HCT116 (cell line): ENCODE measurements at places on chromosomes 7 and 10. TPM values are rescaled to one million over a fixed set of nuclear protein-coding genes. Genes with fewer than 3 reads are reported as not detected.

DNA sequence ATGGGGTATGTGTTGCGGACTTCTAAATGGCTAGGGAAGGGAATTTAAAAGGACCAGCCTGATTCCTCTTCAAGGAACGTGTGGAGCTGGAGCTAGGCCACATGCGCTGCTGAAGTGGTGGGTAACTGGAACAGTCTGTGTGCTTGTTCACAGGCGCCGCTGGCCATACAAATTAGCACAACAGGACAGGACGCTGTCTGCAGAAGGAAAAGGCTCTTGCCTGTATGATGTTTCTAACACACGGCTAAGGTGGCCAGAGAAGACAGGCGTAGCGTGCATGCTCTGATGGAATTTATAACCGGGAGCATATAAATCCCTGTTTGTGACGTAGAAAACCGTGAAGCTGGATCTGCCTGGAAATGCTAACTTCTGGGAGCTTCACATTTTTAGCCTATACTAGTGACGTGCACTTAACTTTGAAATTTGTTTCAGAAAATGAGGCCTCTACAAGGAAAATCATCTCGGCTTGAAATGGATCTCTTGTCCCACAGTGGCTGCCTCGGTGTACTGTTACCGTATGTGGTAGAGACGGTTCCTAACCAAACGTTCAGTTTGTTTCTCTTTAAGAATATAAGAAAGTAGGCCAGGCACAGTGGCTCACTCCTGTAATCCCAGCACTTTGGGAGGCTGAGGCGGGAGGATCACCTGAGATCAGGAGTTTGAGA, 569.4 kb downstream of the PTPRN2 start:
- H3K27me3 ChIP-seq: no peaks in the 10 kb centered on the region
- no peak overlapping the region for H3K4me3 ChIP-seq
- H3K36me3 ChIP-seq: no peaks in the 10 kb centered on the region
- no peak overlapping the region for H3K27ac ChIP-seq
- H3K4me1 ChIP-seq: no peaks in the 10 kb centered on the region

DNA sequence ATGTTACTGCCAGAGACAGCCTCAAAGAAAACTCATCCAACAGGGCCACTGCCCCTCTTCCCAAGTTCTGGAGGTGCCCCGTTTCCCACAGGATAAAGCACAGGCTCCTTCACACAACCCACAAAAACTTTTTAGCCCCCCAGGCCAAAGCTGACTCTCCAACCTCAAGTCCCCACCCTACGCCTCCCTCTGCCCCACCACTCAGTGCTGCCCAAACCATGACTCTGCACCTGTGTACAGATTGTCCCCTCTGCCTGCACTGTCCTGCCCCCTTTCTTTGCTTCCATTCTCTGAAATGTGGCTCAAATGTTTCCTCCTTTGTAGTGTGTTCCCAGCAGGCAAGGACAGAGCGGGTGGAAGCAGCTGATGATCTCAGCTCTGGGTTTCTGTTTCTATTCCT, 284.0 kb downstream of the GRID1 start:
- no peak for DNase-seq
- H3K36me3 ChIP-seq: no peaks in the 10 kb centered on the region
- peaks cover 24% of the 10 kb centered on the region for H3K4me1 ChIP-seq
- no peak overlapping the region for H3K27ac ChIP-seq

- H3K27ac ChIP-seq: no peak overlapping the region
- H3K27me3 ChIP-seq: no peaks in the 10 kb centered on the region
- H3K4me3 ChIP-seq: no peak overlapping the region
- DNase-seq: peak; percentile 6
- no peaks in the 10 kb centered on the region for H3K4me1 ChIP-seq
Measured at GRCh38 chr10:101397140-101397539, 43.2 kb downstream of the BTRC start.

DNA sequence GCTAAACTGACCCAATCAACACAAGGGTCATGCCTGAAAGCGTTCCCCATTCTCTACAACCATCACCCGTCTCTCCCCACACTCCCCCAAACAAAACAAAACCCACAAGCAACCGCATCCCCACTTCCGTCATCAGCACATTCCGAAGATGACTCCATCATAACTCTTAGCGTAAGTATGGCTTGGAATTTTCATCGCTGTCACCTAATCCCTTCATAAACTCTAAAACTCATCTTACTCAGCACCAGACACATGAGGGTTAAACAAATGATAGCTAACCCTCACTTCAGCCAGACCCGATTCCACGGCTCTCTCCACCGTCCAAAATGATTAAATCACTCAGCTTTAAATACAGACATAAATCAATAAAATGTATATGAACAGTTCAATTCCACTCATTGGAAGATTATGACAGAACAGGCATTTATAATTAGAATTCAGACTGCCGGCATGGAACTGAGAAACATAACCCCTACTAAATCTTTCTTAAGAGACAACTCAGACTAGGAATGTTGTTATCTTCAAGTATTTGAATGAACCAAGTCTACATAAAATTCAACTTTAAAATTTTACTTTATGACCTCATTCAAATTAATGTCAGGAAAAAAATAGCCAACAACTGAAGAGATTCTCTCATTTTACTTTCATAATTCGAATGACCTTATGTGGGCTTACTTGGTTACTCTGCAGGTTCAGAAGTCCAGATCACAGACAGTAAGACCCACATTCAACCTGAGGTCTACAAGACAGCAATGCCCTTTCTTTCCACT, 215.9 kb downstream of the PARD3 start:
- no peaks in the 10 kb centered on the region for H3K4me1 ChIP-seq
- H3K27me3 ChIP-seq: no peaks in the 10 kb centered on the region
- no peak overlapping the region for H3K27ac ChIP-seq
- DNase-seq: no peak
- H3K4me3 ChIP-seq: no peak overlapping the region
- H3K36me3 ChIP-seq: no peaks in the 10 kb centered on the region

- no peaks in the 10 kb centered on the region for H3K27me3 ChIP-seq
- no peak for DNase-seq
- H3K36me3 ChIP-seq: no peaks in the 10 kb centered on the region
Measured at GRCh38 chr7:47666164-47666862, 84.4 kb upstream of the TNS3 start.

GRCh38 chr7:140304191-140304799, 94.0 kb downstream of the SLC37A3 start:
- no peaks in the 10 kb centered on the region for H3K36me3 ChIP-seq
- no peak for DNase-seq
- H3K27ac ChIP-seq: no peak overlapping the region
- H3K27me3 ChIP-seq: no peaks in the 10 kb centered on the region
- H3K4me3 ChIP-seq: no peak overlapping the region
- no peaks in the 10 kb centered on the region for H3K4me1 ChIP-seq

- no peaks in the 10 kb centered on the region for H3K27me3 ChIP-seq
- peak overlapping the region; percentile 32 for H3K4me3 ChIP-seq
- no peak for DNase-seq
- no peak overlapping the region; the same call in 1 of the 2 replicates for H3K27ac ChIP-seq
Measured at GRCh38 chr7:155206318-155207020, 91.2 kb upstream of the INSIG1 start.

DNA sequence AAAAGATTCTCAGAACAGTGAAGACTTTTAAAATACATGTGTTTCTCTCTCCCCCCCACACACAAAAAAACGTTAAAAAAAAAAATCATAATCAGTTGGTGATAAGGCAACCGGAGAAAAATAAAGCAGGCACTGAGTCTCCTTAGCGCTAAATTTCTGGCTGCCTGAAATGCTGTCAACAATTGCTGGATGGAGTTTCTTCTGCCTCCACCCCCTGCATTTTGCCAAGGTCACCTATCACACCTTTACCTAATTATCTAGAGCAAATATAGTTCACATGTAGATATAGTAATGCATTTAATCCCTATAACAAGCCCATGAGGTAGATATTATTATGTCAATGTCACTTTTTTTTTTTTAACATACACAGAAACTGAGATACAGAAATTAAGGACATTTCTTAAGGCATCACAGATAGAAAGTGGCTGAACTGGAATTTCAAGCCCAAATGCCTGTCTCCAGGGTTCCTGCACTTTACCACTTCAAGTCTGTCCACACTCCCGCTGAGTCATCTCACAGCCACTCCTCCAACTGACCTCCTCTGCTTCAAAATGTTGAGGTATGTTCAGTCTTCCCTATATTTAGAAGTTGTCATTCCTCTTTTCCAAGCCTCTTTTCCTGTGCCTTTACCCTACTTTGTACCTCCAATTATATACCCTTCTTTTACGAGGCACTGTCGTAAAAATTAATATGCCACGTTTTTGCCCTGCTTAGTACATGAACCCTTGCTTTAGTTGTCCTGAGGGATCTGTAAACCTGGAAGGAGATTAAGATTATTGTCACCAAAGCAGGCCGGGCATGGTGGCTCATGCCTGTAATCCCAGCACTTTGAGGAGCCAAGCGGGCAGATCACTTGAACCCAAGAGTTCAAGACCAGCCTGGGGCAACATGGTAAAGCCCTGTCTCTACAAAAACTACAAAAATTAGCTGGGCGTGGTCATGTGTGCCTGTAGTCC, 72.8 kb upstream of the MPP7 start:
- peak overlapping the region; percentile 12 for H3K4me3 ChIP-seq
- H3K27me3 ChIP-seq: no peaks in the 10 kb centered on the region
- peak; percentile 93 for DNase-seq

DNA sequence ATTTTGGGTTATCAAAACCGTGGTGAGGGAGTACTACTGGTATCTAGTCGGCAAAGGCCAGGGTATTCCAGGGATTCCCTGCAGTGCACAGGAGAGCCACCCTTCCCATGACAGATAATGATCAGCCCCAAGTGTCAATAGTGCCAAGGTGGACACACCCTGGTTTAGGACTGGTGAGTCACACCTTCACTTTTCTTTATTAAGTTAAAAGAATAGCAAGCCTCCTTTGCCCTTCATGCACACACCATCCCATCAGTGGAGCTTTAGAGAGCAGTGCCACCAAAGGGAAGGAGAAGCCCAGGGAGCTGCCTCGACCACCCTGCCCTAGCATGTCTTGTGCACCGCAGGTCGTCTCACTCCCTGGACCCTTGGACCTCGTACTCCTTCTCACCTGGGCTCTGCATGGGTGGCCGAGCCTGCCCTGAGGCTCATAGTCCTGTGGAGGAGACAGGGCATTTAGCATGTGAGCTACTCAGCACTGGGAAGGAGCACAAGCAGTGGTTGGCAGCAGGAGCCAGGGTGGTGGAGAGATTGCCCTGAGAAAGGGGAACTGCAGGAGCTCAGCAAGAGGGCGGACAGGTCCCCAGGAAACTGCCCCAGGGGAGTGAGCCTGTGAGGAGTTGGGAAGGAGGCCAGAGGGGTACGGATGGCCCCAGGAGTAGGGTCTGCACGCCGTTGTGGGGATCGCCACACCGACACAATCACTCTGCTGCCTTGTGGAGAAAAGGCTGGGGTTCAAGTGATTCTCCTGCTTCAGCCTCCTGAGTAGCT, 17.4 kb downstream of the UBE2D4 start:
- H3K27ac ChIP-seq: no peak overlapping the region
- no peaks in the 10 kb centered on the region for H3K27me3 ChIP-seq
- H3K4me1 ChIP-seq: peaks cover 14% of the 10 kb centered on the region
- no peak for DNase-seq

DNA sequence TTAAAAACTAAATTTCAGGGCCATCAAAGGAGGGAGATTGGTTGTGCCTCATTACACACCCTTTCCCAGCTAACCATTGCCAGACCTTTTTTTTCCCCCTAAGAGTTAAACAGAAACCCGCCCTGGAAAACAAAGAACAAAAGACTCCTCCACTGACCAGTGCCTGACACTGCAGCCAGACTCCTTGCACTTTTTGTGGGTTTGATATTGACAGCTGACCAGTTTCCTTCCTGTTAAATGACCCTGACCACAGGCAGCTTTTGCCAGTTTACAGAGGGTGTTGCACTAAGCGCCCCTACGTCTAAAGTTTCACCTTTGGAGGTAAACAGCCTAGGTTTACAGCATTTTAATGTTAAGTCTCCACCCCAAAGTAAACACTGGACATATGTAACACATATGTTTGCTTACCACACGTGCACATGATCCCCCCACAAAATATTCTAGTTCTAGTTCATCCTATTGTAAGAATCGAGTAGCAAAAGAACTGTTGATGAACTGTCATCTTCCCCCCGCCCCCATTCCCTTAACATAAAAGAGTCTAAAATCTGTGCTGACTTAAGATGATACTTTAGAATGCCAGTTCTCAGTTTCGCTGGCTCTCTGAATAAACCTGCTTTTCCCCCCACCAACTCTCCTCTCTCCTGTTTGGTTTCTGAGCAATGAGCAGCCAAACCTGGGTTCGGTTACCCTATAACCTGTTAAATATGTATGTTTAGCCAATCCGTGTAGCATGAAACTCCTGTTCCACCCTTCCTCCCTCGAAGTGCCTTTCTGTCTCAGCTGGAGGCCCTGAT, 38.0 kb downstream of the FOXI2 start:
- H3K27ac ChIP-seq: no peak overlapping the region
- no peak overlapping the region for H3K4me3 ChIP-seq
- no peak for DNase-seq
- no peaks in the 10 kb centered on the region for H3K36me3 ChIP-seq

GRCh38 chr7:24271938-24272337, 12.1 kb upstream of the NPY start:
- no peak for DNase-seq
- H3K4me1 ChIP-seq: no peaks in the 10 kb centered on the region
- H3K4me3 ChIP-seq: no peak overlapping the region
- H3K27ac ChIP-seq: no peak overlapping the region
- no peaks in the 10 kb centered on the region for H3K36me3 ChIP-seq
- H3K27me3 ChIP-seq: no peaks in the 10 kb centered on the region

GRCh38 chr10:86545101-86545500, 23.5 kb upstream of the WAPL start:
- H3K27ac ChIP-seq: no peak overlapping the region
- no peak overlapping the region for H3K4me3 ChIP-seq
- no peak for DNase-seq
- H3K4me1 ChIP-seq: peaks cover 9% of the 10 kb centered on the region
- H3K27me3 ChIP-seq: no peaks in the 10 kb centered on the region
- no peaks in the 10 kb centered on the region for H3K36me3 ChIP-seq

The OR6B1 gene
- total RNA-seq: not detected

The PLCE1 gene
- total RNA-seq: 2.5 TPM

The EN2 gene
- total RNA-seq: 0.32 TPM

The C10orf62 gene
- 0.32 TPM for total RNA-seq

The CALN1 gene
- total RNA-seq: 0.17 TPM
